ENCODE measurements at places on chromosomes 12 and 14.

DNA sequence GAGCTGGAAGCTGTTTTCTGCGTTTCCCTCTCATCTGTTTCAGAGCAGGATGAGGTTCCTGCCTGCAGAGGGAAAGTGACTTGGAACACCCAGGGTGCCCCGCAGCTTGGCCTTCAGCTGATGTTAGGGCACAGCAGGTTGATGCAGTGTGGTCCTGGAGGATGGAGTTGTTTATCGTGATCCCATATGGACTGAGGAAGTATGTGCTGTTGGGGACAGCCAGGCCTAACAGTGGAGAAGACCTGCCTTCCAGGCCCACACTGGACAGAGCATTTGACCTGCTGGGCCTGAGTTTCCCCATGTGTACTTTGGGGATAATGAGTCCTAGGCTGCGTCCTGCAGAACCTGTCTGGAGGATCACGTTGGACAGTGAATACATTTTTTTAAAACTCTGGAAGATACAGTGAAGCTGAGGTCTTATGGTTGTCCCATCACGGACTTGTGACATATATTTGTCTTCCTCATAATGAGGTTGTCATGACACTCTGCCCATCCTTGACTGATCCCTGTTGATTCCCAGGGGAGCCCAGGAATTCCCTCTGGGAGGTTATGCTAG is 12.8 kb downstream of the SERPINA1 start:
- no peak for DNase-seq

- no peak for DNase-seq
Measured at GRCh38 chr14:102325791-102326345, 6.3 kb downstream of the ZNF839 start.

- no peak for DNase-seq
Measured at GRCh38 chr14:21093018-21093417, 5.4 kb downstream of the ZNF219 start.

GRCh38 chr14:43247877-43248276 is 1259.2 kb downstream of the FSCB start:
- DNase-seq, result no peak

- no peak for DNase-seq
Measured at GRCh38 chr14:75200451-75200850, 24.0 kb upstream of the TMED10 start.

DNA sequence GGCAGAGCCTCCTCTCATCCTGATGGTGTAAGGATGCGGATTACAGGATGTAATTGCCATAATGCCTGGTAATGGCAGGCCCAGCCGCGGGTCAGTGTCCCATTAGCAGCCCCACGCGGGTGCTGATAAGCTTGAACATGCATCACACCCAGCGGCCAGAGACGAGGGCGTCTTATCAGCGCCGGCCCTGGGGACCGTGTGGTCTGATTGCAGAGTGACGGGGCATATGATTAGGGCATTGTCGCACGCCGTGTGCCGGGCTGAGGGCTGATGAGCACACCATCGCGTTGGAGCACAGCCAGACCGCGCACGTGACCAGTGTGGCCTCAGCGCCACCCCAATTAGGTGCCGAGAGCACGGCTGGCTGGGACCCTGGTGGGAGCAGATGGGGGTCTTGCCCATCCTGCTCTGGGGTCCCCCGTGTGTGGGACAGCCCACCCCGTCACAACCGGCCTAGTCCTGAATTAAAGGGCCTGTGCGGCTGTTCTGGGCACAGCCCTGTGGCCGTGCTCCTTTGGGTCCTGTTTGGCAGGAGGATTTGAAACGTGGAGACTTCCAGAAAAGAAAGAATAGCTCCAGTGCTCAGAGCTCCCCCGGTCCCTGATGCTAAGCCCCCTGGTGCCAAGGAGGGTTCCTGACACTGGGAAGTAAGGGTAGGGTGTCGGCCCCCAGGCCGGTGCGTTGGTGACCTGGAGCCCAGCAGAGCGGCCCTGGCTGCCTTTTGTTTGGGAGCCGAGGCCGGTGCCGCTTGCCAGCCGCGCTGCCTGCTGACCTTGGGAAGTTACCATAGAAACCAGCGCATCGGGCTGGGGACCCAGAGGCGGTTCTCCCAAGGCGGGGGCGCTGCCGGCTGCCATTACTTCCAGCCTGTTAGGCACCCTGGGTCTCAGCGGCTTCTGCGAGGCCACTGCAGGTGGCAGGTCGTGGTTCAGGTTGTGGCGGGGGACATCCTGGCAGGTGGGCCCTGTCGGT is 20.7 kb downstream of the KIF26A start:
- DNase-seq, result no peak

DNA sequence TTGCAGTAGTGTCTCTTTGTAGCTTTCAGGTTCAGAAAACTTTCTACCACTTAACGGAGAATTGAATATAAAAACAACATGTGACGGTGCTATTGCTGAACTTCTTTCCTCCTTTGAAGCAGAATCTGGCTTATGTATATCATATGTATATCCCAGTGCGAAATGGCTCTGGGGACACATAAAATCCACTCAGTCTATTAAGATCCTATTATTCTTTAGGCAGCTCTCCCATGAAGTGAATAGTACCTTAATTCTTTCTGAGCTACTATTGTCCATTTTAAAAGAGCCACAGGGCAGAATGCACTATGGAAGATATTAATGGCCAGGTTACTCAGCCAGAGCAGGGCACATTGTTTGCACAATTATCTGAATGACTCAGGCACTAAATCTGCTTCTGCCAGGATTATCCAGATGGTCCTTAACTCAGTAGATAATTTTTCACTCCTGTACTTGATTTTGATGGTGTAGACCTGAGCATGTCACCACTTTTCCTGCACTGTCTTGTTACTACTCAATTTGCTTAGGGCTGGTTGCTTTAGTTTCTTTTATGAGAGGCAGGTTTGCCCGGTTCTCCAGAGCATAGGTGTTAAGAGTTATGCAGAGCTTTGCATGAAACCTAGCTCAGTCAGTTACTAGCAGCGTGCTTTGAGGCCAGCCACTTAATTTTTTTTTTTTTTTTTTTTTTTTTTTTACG is 5.5 kb downstream of the CNTN1 start:
- DNase-seq, result no peak

GRCh38 chr12:82625523-82625922 is 61.2 kb upstream of the TMTC2 start:
- no peak for DNase-seq

DNA sequence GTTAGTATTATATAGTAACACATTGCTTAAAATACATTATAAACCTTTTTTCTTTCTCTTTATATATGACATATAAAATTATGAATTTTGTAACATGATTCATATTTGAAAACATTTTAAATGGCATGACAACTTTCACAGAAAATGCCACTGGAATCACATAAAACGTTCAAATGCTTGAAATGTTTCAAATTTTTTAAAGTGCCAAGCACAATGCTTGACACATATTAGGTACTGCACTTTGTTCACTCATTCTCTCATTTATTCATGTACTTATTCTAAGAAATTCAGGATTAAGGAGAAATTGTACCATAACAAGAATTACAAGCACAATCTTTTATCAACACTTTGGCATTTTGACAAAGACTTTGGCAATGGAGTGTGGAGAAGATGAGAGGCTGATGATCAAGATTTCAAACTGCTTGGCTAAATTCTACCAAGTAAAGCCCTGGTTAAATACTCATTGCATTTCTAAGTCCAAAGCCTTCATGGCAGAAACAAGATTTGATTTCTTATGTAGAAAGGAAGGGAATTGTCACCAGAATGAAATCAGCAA is 232.2 kb downstream of the C12orf50 start:
- DNase-seq, result no peak

DNA sequence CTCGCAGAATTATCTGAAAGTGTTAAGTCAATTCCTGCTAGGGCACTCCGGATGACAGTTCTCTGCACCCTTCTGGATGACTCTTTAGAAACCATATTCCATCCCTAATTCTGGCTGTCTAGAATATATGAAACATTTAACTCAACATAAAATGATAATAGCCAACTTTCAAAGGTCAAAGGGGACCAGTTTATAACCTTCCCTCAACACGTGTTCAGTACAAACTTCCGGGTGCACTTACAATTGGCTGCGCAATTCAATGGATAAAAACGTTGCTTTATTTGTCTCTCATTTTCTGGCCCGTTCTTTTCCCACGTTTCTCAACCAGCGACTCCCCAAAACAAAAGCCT is 1.3 kb downstream of the SBNO1 start:
- no peak for DNase-seq

Data from stimulated activated CD4-positive, alpha-beta T cell treated with anti-CD3 and anti-CD28 coated beads, Interleukin-4, amount 100 ng/mL, for 1 hour (primary cell).